ENCODE measurements at places on chromosomes 1 and 21.

DNA sequence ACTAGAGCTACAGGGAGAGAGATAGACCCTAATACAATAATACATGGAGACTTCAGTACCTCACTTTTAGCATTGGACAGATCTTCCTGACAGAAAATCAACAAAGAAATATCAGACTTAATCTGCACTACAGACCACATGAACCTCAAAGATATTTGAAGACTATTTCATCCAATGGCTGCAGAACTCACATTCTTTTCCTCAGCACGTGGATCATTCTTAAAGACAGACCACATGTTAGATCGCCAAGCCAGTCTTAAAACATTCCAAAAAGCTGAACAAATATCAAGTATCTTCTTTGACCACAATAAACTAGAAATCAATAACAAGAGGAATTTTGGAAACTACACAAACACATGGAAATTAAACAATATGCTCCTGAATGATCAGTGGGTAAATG, 576.0 kb downstream of the KIF26B start:
- DNase-seq, result no peak

DNA sequence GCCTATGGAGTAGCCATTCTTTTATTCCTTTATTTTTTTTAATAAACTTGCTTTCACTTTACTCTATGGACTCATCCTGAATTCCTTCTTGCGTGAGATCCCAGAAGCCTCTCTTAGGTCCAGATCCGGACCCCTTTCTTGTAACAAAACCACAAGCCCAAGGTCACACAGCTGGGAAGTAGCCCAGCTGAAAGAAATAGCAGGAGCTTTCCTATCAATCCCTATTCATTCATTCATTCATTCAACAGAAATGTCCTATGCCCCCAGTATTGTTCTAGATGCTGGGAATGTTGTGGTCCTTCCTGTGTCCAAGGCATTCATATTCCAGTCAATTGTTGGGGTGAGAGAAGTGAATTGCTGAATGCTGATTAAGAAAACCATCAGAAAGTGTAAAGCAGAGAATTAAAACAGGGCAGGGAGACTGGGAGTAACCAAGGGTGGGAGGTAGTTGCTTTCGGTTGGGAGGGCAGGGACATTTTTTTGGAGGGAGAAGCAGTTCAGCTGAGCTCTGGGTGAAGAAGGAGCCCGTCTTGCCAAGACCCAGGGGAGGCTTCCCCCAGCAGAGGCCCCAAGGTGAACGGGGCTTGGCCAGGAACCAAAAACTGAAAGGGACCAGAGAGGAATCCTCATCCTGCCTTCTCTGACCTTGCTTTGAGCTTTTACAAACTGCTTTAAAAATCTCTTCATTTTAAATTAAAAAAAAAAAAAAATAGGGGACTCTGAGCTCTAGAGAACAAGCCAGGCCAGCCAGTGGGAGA, 10.8 kb downstream of the PLA2G2D start:
- no peak for DNase-seq

- no peak for DNase-seq
These were observed 107.7 kb upstream of the ZNF648 start for GRCh38 chr1:182169203-182169602.

DNA sequence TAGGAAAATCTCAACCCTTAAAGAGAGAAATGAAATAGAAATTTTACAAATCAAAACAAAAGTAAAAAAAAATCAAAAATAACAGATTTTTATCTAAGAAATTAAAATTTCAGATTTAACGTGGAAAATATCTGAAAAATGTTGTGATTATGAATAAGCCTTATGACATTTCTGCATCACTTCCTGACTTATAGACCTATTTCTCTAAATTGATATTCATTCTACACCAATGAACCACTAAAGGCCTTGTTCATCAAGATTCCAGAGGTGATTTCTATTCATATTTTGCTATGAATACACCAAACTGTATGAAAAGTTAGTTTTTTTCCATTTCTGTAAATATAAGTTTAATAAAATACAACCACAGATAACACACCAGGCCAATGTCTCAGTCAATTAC, 261.5 kb downstream of the SMYD3 start:
- DNase-seq, result no peak

- DNase-seq, result no peak
These were observed 72.4 kb upstream of the TIAM1 start for GRCh38 chr21:31416465-31416864.

DNA sequence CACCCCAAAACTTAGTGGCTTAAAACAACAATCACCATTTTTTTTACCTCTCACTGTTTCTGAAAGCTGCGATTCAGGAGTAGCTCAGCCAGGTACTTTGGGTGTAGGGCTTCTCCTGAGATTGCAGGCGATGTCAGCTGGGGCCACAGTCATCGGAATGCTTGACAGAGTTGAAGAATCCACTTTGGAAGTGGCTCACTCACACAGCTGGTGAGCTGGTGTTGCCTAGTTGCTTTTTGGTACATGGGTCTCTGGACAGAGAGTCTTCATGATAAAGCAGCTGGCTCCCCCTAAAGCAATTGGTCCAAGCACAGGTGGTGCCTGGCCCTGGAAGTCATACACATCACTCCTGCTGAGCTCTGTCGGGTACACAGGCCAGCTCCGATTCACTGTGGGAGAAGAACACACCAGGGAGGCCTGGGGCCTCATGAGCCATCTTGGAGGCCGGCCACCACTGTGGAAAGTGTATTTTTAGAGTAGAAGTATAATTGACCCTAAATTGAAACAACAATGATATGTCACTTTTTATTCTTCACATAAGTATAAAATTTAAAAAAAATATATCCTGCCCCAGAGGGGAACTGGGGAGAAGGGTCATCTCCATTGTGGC, 75.2 kb upstream of the GALNT2 start:
- no peak for DNase-seq

DNA sequence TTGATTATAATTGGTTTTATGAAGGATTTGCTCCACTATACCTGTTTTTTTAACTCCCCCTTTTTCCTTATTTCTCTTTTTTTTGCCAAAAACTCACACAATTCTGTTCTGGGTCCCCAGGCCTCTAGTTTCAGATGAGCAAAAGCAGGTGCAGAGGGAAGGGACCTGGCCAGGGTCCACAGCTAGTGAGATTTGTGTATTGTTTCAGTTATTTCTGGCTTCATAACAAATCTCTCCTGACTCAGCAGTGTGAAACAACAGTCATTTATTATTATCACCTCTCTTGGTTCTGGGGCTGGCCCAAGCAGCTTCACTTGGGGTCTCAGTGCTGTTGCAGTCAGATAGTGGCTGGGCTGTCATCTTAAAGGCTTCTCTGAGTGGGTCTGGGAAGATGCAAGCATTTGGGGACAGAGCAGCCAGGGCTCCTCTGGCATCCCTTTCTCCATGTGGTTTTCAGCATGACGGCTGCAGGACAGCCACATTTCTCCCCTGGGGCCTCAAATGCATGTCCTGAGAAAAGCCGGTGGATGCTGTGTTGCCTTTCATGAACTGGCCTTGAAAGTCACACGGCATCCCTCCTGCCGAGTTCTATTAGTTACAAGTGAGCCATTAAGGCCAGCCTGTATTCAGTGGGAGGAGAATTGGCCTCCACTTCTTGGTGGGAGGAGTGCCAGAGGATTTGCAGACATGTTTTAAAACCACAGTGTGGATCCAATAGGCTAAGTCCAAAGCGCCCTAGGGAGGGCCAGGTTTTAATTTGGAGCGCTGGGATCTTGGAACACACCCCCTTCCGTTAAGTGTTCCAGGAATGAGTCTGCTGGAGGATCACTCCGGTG, 137.1 kb downstream of the CAMTA1 start:
- DNase-seq, result no peak

DNA sequence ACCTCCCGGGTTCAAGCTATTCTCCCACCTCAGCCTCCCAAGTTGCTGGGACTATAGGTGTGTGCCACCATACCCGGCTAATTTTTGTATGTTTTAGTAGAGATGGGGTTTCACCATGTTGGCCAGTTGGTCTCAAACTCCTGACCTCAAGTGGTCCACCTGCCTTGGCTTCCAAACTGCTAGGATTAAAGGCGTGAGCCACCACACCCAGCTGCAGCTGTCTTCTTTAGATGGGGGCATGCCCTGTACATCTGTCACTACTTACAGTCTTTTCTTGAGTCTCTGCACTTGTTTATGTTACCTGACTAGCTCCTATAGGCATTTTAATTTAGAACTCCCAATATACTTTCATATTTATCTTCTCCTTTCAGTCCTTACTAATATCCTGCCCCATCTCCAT, 64.2 kb downstream of the SELENOF start:
- no peak for DNase-seq

DNA sequence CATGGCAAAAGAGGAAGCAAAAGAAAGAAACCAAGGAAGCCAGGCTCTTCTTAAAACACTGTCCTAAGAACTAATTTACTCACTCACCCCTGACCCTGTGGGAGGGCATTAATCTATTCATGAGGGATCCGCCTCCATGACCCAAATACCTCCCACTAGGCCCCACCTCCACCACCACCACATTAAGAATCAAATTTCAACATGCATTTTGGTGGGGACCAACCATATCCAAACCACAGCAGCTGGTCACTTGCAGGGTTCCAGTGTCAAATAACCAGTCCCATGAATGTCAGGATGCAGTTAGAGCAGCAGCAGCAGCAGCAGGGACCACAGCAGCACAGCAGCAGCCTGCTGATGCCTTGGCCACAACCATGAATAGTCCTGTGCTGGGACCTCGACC, 83.8 kb downstream of the ZC3H11B start:
- no peak for DNase-seq

- DNase-seq, result no peak
These were observed 66.1 kb downstream of the CYYR1 start for GRCh38 chr21:26506956-26507355.

DNA sequence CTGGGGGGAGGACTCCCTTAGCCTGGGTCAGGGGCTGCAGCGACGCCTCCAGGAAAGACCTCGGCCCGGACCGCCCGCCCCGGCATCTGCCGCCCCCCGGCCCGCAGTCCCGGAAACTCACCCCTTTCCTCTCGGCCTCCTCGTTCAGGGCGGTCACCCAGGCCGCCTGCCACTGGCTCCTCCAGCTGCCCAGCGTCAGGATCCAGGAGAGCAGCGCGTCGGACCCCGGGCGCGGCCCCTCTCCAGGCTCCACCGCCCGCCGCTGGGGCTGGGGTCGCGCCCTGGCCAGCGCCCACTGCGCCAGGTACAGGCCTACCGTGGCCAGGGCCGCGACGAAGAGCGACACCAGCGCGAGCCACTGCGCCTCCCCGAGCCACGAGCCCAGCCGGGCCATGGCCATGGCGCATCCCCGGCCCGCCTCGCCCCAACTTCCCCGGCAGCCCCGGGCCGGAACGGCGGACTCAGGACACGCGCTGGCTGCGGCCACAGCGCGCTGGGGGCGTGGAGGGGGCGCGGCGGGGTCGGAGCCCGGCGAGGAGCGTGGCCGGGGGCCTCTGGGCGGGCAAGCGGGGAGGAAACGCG, 478 bp downstream of the C2CD2 start:
- no peak for DNase-seq

- DNase-seq, result no peak
These were observed 2.6 kb upstream of the NECTIN4 start for GRCh38 chr1:161091796-161092507.

DNA sequence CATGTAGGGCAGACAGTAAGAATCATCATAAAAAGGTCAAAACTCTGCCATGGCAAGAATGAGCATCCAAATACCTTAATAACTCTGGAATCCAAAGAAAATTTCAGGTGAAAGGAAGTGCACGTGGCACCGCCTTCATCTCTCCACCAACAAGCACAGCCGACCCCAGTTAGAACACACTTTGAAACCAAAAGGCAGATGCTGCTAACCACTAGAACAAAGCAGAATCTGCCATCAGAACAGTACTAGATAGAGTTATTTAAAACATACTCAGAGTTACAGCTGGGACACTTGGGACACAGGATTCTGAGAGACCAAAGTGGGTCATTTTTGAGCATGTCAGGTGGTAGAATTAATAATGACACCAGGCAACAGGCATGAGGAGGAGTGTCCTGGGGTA, 106.7 kb upstream of the SOD1 start:
- no peak for DNase-seq

GRCh38 chr1:174726167-174726879, 273.4 kb upstream of the CACYBP start:
- DNase-seq, result peak; percentile 17

DNA sequence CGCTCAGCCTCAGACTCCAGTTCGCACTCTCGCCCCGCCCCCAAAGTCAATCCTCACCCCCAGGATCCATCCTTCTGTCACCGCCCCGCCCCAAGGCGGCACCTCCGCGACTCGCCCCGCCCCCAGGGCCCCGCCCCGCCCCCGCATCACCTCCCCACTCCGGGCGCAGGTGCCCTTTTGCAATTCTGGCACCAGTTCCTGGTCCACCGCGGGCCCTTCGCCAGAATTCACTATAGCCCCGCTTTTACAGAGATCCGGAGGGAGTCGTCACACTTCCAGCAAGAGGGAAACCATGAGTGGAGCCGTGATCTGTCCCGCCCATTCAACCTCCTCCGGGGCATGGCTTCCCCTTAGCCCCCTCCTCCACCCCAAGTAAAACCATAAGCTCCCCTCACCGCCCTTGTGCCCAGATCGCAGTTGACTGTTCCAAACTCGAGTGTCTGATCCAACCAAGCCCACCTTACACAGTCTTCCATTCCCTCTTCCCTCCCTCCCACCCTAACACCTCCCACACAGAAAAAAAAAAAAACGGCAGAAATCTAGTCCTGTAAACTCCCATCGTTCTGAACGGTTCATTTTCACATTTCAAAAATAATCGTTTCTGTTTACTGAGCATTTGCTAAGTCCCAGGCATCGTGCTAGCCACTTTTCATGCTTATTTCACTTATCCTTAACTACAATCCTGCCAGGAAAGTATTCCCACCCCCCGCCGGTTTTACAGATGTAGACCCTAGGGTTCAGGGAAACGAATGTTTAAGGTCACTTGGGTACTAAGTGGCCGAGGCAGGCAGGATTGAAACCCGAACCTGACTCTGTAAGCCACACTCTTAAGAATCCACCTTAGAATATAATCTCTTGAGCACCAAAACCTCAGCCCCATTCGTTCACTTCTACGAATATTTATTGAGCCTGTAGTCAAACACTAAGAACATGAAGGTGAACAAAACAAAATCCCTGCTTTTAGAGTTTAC, 1.3 kb upstream of the DNAJC16 start:
- no peak for DNase-seq

GRCh38 chr1:153976819-153977249, 640 bp downstream of the JTB start:
- DNase-seq, result no peak

- peak; percentile 29 for DNase-seq
These were observed 8.4 kb downstream of the PLPP3 start for GRCh38 chr1:56570924-56571372.

DNA sequence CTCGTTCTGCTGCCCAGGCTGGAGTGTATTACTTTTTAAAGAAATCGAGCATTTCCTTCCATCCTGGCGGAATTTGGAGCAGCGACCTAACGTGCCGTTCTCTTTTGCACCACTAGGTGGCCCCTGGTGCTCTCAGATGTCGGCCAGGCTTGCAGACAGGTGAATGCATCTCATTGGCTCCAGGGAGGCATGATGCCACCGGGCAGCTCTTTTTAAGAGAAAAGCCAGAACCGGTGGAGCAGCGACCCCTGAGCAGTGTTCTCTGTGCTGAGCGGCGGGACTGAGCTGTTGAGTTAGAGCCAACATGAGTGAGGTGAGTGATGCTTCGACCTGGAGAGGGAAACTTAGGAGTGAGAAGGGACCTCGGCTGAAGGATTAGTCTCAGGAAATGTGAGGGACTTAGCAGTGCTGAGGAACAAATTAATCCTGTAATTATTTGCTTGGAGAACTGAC, at the start of gene PCP4:
Gene PCP4, plus strand, starts transcription at position 241 of the 453 bp plus-strand sequence. Its CDS starts 64 bp downstream, at position 305.
- DNase-seq, result peak; percentile 78

- no peak for DNase-seq
These were observed 189.6 kb downstream of the SMYD3 start for GRCh38 chr1:246317332-246318035.

All from NCI-H1436 (cell line).